ENCODE measurements at places on chromosomes 5 and 9. TPM values are rescaled to one million over a fixed set of nuclear protein-coding genes. Genes with fewer than 3 reads are reported as not detected.

PDCD1LG2 gene
- total RNA-seq = 1.1 TPM

LECT2 gene
- total RNA-seq = not detected

THBS4 gene
- 1.2 TPM for total RNA-seq

CDX1 gene
- not detected for total RNA-seq

SPINK4 gene
- total RNA-seq = not detected

SEC24A gene
- total RNA-seq = 20.3 TPM

- DNase-seq = peak; percentile 43
Measured at GRCh38 chr9:2159521-2160454, 144.6 kb downstream of the SMARCA2 start.

DNA sequence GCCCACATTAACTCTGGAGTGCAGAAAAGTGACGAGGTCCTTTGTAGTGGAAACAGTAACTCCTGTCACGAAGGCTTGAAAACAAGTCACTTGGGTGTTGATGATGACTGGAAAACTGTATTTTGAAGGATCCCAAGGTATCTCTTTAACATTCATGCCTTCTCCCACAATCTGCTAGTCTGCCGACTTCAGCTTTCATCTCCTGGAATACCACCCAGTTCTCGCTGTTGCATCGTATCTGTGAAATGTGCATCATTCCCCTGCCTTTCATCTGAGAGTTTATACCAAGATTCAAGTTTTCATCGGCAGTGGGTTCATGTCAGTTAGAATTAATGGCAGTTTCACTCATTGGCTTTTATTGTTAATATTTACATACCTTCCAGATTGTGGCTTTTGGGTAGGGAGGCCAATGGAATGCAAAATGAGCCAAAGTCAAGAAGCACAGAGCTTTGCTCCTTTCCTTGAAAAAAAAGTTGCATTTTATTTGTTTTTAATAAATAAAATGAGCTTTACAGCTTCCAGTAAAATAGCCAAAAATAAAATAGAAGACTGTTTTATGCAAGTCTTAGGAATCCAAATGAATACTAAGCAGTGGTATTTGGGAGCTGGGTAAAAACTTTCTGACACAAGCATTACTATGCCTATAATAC is 575.2 kb upstream of the WWC1 start:
- DNase-seq = no peak

- no peak for DNase-seq
Measured at GRCh38 chr9:137658781-137659180, 40.0 kb downstream of the EHMT1 start.

- DNase-seq = peak; percentile 44
Measured at GRCh38 chr9:95874989-95875304, 544 bp upstream of the ERCC6L2 start.

GRCh38 chr5:134539732-134540131 is 14.3 kb downstream of the JADE2 start:
- DNase-seq = no peak

DNA sequence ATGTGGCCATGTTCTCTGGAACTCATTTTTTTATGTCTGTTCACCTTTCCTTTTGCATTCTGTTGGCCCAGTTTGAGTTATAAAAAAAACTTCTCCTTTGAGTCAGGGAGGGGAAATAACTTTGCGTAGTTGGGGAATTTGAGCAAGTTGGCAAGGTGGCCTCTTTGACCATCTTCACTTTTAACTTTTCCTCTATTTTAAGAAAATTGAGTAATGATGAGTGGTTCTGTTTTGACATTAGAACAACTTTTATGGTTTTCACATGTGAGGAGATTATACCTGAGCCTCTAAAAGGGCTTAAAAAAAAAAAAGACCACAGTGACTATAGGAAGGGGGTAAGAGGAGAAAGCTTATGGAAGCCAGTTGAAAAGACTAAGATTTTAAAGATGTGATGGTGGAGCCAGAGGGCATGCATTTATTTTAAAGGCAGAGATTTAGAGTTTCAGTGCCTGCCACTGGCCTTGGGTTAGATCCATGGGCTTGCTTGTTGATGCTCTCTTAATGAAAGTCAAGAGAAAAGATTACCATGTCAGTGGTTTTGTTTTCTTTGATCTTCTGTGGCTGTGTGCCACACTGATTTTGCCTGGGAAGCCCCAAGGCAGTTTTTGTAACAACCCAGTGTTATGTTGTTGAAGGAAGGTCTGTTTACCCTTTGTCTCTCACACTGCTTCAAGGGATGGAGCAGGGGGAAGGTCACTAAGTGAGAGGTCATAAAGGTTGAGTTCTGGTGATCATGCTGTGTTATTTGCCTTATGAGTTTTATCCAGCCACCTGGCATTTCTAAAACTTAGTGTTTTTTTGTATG is 219.7 kb upstream of the CD180 start:
- no peak for DNase-seq

- DNase-seq = no peak
Measured at GRCh38 chr5:167944121-167944852, 347.2 kb upstream of the WWC1 start.

GRCh38 chr9:2559192-2560152 is 62.1 kb upstream of the VLDLR start:
- peak; percentile 78 for DNase-seq

DNA sequence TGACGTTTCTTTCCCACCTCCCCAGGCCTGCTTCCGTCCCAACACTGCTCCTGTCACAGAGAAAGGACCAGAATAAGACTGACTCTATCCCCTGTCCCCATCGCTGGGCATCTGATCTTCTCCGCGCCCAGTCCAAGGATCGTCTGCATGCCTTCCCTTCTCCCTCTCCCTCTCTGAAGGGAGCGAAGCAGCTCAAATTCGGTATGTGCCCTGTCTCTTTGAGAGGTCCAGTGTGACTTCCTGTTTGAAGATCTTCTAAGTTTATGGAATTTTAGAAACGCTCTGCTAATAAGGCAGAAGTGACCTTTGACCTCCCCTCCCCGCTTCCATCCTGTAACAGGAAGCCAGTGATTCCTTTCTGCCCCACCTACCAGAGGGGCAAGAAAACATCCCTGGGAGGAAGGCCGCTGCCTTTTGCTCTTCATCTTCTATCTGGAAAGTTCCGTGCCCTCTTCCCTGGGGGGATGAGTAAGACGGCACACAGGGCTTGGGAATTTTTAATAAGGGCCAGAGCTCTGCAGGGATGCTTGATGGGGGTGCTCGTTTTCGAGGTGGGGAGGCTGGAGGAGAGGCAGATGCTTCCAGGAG is 40.7 kb upstream of the RNU6ATAC start:
- DNase-seq = no peak

- peak; percentile 52 for DNase-seq
Measured at GRCh38 chr5:120447706-120448239, 16.3 kb upstream of the PRR16 start.

DNA sequence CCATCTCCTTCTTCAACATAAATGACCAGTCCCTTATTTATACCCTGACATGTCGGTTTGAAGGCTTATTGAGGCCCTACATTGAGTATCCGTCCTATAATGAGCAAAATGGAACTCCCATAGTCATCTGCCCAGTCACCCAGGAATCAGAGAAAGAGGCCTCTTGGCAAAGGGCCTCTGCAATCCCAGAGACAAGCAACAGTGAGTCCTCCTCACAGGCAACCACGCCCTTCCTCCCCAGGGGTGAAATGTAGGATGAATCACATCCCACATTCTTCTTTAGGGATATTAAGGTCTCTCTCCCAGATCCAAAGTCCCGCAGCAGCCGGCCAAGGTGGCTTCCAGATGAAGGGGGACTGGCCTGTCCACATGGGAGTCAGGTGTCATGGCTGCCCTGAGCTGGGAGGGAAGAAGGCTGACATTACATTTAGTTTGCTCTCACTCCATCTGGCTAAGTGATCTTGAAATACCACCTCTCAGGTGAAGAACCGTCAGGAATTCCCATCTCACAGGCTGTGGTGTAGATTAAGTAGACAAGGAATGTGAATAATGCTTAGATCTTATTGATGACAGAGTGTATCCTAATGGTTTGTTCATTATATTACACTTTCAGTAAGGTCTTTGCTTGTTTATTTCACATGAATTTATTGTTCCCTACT is 38.2 kb upstream of the BTNL3 start:
- DNase-seq = peak; percentile 32

GRCh38 chr9:71602652-71603051 is 165.7 kb downstream of the CEMIP2 start:
- DNase-seq = no peak

DNA sequence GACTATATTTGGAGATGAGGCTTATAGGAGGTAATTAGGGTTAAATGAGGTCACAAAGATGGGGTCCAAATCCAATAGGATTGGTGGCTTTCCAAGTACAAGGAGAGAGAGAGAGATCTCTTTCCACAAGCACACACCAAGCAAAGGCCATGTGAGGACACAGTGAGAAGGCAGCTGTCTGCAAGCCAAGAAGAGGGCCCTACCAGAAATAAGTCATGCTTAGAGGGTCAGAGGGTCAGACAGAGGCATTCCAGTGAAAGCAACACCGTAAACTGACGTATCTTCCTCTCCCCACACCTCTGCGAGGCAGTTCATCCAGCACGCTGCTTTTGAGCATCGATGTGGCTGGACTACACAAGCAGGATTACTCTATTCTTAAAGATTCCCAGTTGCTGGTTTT is 87.9 kb downstream of the SLC1A3 start:
- DNase-seq = no peak

DNA sequence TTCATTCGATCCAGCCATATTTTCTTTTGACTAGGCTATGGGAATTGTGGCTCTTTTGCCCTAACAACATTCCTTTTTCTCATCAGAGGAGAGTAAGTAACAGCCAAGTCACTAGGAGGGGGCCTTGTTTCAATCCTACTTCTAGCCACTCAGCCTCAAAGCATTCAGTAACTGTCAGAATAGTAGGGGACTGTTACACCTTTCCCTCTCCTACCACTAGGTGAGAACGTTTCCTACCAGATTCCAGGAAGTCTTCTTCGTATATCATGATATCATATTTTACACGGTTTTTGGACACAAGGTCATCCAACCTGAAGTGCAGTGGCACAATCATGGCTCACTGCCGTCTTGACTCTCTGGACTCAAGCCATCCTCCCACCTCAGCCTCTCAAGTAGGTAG is 171.3 kb upstream of the CDH12 start:
- no peak for DNase-seq

DNA sequence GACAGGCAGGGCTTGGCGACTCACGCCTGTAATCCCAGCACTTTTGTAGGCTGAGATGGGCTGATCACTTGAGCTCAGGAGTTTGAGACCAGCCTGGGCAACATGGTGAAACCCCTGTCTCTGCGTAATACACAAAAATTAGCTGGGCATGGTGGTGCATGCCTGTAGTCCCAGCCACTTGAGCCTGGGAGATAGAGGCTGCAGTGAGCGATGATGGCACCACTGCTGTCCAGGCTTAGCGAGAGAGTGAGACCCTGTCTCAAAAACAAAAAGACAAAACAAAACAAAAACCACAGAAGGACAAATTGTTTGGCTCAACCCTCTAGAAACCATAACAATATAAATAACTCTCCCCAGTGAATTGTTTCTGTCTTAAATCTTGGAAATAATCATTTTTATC is 92.6 kb upstream of the ERBIN start:
- no peak for DNase-seq

GRCh38 chr9:129486756-129487657 is 133.9 kb downstream of the C9orf50 start:
- no peak for DNase-seq

GRCh38 chr9:133188006-133188842 is 20.8 kb downstream of the OBP2B start:
- DNase-seq = peak; percentile 15

All from A172 (cell line).